Uterus (tissue), 4 donors: ENCODE measurements at places on chromosomes 16 and 17. TPM values are rescaled to one million over a fixed set of nuclear protein-coding genes. Genes with fewer than 3 reads are reported as not detected.
A peak's percentile ranks its signal among the peaks of the same experiment; 100 is the strongest.

DNA sequence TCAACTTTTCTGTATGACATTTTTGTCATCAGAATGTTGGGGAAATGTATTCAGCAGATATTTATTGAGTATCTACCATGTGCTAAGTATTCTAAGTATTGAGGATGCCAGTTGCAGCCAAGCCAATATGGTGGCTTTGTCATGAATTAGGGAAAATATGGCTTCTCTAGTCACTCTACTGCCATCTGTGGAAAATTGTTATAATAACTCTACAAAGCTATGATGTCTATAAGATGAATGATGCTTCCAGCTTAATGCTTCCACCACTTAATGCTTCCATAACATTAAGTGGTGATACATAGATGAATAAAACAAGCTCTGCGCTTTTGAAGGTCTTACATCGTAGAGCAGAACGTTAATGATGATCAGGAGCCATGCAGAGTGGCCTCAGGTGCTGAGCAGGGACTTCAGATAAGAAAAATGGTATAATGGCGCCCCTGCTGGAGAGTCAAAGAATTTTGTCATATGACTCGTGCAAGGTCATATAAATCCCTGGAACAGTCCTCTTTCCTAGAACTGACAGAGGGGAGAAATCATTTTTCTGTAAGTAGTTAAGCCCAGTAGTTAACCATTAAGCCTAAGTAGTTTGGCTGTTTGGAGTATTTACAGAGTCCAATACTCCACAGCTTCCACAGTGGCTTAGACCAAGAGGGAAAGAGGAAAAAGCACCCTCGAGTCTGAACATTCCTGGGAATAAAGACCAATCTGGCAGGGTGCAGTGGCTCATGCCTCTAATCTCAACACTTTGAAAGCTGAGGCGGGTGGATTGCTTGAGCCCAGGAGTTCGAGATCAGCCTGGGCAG, 2.7 kb upstream of the TMIGD1 start:
- no peak overlapping the region for H3K4me3 ChIP-seq
- H3K27me3 ChIP-seq = no peaks in the 10 kb centered on the region
- DNase-seq = no peak
- no peaks in the 10 kb centered on the region for H3K36me3 ChIP-seq
- H3K4me1 ChIP-seq = no peaks in the 10 kb centered on the region

The CLEC10A gene
- 3.5 TPM for total RNA-seq

DNA sequence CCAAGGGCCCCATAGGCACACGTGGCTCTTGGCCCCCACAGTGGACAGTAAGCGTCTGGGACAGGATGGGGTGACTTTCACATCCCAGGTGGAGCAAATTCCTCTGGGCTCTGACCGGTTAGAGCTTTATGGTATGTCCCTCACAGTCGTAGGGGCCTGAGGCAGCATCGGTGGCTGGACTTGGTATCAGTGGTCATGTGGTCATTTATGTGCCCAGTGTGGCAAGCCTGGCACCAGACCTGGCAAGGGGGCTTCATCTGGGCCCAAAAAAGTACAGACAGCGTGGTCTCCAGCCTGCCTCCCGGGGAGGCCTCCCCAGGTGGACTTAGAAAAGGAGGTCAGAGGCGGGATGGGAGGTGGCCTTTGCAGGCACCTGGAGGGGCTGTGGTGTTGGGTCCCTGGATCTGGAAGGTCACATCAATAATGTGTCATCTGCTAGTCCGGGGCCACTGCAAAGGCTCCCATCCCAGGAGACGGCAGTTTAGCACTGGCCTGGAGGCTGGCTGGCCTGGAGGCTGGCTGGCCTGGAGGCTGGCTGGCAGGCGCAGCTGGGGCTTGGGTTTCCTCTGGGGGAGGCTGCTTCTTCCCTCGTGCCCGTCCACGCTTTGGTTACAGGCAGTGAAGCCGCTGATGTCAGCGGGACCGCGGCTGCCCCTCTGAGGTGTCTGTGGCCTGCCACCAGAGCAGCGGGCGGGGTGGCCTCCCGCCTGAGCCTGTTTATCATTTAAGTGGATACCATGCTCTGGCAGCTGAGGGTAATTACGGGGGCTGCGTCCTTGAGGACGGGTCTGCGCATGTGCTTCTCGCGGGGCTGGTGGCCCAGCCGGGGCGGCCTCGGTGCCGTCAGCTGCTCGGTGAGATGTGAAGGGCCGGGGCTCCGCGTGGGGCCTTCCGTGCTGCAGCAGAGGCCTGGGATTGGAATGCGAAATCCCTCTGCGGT, 20.7 kb upstream of the CBX4 start:
- DNase-seq = no peak
- H3K36me3 ChIP-seq = no peaks in the 10 kb centered on the region

- H3K27me3 ChIP-seq = peaks cover 35% of the 10 kb centered on the region
- H3K27ac ChIP-seq = no peak overlapping the region
- no peak overlapping the region for H3K4me3 ChIP-seq
- peaks cover 9% of the 10 kb centered on the region for H3K4me1 ChIP-seq
Observed at GRCh38 chr17:48749621-48750553, 21.3 kb upstream of the HOXB13 start.

DNA sequence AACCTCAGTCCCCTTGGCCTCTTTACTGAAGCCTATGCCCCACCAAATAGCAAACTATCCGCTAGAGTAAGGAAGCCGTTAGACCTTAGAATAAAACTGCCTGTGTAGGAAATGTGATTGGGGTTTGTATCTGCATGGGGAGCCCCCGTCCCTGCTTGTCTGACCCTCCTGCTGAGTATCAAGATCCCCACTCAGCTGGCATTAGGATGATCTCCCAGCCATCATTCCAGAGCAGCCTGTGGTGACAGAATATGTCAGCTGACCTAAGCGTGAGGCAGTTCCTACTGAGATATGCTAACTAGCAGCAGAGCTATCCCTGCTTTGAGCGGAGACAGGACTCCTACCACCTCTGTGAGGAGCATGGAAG, 645 bp upstream of the GFOD2 start:
- H3K27ac ChIP-seq = peak overlapping the region; percentile 95
- H3K4me1 ChIP-seq = no peaks in the 10 kb centered on the region
- H3K4me3 ChIP-seq = peak overlapping the region; percentile 74
- DNase-seq = peak; percentile 29
- H3K27me3 ChIP-seq = no peaks in the 10 kb centered on the region

The MT4 gene
- total RNA-seq = not detected

- DNase-seq = no peak
- no peaks in the 10 kb centered on the region for H3K27me3 ChIP-seq
- H3K27ac ChIP-seq = no peak overlapping the region
- H3K36me3 ChIP-seq = no peaks in the 10 kb centered on the region
- peaks cover 27% of the 10 kb centered on the region for H3K4me1 ChIP-seq
Observed at GRCh38 chr16:72987480-72987901, 60.4 kb downstream of the ZFHX3 start.

GRCh38 chr16:69179328-69180010, 7.5 kb upstream of the SNTB2 start:
- peak overlapping the region; percentile 78 for H3K27ac ChIP-seq
- no peaks in the 10 kb centered on the region for H3K27me3 ChIP-seq
- H3K36me3 ChIP-seq = no peaks in the 10 kb centered on the region
- H3K4me1 ChIP-seq = no peaks in the 10 kb centered on the region
